ENCODE measurements at places on chromosomes 6 and 20. TPM values are rescaled to one million over a fixed set of nuclear protein-coding genes. Genes with fewer than 3 reads are reported as not detected.

Gene ZFP57
- total RNA-seq: not detected

Gene EIF2S2
- 93.0 TPM for total RNA-seq

Gene DXO
- total RNA-seq: 11.7 TPM

Gene CCM2L
- 0.33 TPM for total RNA-seq

Gene GSTA3
- not detected for total RNA-seq

Gene RXRB
- total RNA-seq: 22.3 TPM

Gene CYP39A1
- total RNA-seq: 0.09 TPM

Gene OTOR
- not detected for total RNA-seq

Gene GDAP1L1
- total RNA-seq: not detected

Gene SLC22A7
- total RNA-seq: not detected

Gene TINAG
- not detected for total RNA-seq

Gene ADGRB3
- not detected for total RNA-seq

Gene PANK2
- total RNA-seq: 52.8 TPM

Gene C6orf163
- total RNA-seq: 0.17 TPM

Gene ARFGAP1
- total RNA-seq: 80.6 TPM

Gene RAD21L1
- 0.09 TPM for total RNA-seq

Gene SMLR1
- not detected for total RNA-seq

Gene CRISP3
- not detected for total RNA-seq

Gene GRM1
- not detected for total RNA-seq

Gene KHDC1L
- total RNA-seq: 0.40 TPM

Gene ECT2L
- not detected for total RNA-seq

Gene XKR7
- total RNA-seq: not detected

Gene OR2B6
- 0.15 TPM for total RNA-seq

Measured in A549 treated with CORT108297 at 1 μM for 4 hours (cell line).